Activated CD8-positive, alpha-beta T cell treated with anti-CD3 and anti-CD28 coated beads, Interleukin-2, amount 10 ng/mL, durations not matched to agents 7 days and 5 days (primary cell): ENCODE measurements at places on chromosomes 1 and 21.

GRCh38 chr1:152182944-152183361 is 23.9 kb upstream of the RPTN start:
- no peak overlapping the region for H3K4me3 ChIP-seq
- DNase-seq, result no peak
- no peaks in the 10 kb centered on the region for H3K4me1 ChIP-seq
- H3K36me3 ChIP-seq, result no peaks in the 10 kb centered on the region
- no peak overlapping the region for H3K27ac ChIP-seq

DNA sequence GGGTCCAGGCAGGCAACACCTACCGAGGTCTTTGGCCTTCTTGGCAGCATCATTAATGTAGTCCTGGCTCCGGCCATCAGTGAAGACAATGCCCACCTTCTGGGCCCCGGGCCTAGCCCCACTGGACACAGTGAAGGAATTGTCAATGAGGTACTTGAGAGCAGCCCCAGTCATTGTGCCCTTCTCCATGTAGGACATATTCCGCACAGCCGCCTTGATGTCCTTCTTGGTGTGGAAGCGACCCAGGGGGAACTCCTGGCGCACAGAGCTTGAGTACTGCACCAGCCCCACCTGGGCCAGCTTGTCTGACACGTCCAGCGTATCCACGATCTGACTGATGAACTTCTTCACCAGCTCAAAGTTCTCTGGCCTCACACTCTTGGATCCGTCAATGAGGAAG is 7.5 kb downstream of the MATN1 start:
- H3K27me3 ChIP-seq, result peaks cover 6% of the 10 kb centered on the region
- peaks cover 24% of the 10 kb centered on the region for H3K4me1 ChIP-seq
- H3K27ac ChIP-seq, result peak overlapping the region; percentile 11

DNA sequence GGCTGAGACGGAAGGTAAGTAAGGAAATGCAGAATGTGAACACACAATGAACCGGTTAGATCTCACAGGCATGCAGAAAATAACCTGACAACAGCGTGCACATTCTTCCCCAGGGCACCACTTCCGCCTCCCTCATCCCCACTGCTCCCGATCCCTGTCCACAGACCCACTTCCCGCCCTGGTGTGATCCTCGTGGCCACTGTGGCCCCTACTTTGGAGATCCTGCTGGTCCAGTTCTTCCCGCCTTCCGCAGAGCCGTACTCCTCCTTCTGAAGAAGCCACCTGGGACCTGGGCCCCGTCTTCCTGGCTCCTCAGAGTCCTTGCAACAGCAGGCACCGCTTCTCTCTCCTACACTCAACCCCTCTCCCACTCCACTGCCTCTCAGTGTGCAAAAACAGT is 1.4 kb upstream of the GSTM4 start:
- no peak overlapping the region for H3K4me3 ChIP-seq
- H3K4me1 ChIP-seq, result peaks cover 17% of the 10 kb centered on the region
- no peak for DNase-seq
- no peak overlapping the region for H3K27ac ChIP-seq
- peaks cover 33% of the 10 kb centered on the region for H3K27me3 ChIP-seq

- no peak for DNase-seq
- no peaks in the 10 kb centered on the region for H3K4me1 ChIP-seq
- no peak overlapping the region for H3K4me3 ChIP-seq
- H3K27me3 ChIP-seq, result peaks cover 8% of the 10 kb centered on the region
- H3K27ac ChIP-seq, result no peak overlapping the region
- no peaks in the 10 kb centered on the region for H3K36me3 ChIP-seq
These were observed 8.4 kb downstream of the PLPP3 start for GRCh38 chr1:56570924-56571372.

DNA sequence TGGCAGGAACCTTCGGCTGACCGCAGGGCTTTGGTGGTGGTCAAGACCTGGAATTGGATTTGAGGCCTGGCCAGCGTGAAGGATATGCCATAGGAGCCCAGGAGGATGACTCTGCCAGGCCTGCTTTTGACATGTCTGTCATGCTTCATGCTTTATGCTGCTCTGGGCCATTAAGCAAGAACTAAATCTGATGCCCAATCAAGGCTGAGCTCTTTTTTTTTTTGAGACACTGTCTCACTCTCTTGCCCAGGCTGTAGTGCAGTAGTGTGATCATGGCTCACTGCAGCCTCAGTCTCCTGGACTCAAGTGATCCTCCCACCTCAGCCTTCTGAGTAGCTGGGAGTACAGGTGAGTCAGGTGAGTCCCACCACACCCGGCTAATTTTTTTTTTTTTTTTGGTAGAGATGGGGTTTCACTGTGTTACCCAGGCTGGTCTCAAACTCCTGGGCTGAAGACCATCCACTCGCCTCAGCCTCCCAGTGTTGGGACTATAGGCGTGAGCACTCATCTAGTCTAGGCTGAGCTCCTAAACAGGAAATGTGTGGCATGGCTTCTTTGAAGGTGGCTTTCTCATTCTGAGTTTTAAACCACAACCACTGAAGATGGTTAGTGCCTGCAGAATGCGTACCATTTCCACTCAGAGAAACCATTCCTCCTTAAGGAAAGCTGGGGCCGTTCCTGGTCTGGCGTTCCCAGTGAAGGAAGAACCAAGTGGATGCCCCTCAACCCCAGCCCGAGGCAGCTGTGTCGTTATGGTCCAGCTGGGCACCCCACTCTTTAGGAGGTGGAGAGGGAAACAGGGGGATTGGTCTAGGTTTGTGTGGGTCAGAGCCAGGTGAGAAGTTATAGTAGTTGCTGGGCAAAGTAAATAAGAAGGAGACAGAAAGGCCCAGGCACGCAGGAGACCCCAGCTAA is 34.2 kb upstream of the ATP5PO start:
- H3K27me3 ChIP-seq, result no peaks in the 10 kb centered on the region
- H3K27ac ChIP-seq, result peak overlapping the region; percentile 98
- H3K4me1 ChIP-seq, result peaks cover 78% of the 10 kb centered on the region
- peaks cover 65% of the 10 kb centered on the region for H3K36me3 ChIP-seq

DNA sequence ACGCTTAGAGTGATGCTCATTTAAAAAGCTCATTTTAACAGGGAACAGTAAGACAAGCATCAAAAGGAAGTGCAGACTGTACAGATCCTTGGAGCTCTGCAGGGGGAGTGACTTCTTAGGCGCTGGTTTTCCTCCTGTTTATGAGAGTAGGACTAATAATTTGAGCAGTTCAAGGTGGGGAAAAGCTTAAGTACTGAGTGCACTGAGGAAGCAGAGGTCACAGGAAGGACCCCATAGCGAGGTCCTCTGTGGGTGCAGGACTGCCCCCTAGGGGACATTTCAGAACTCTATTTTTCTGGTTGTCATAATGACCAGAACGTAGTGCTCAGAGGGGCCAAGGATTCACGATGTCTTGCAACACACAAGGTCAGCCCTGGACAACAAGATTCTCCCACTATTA is 112.1 kb downstream of the HLCS start:
- no peak overlapping the region for H3K4me3 ChIP-seq
- H3K36me3 ChIP-seq, result no peaks in the 10 kb centered on the region
- no peak overlapping the region for H3K27ac ChIP-seq

GRCh38 chr1:50983219-50983802 is 13.3 kb downstream of the CDKN2C start:
- peaks cover 22% of the 10 kb centered on the region for H3K27me3 ChIP-seq
- H3K4me3 ChIP-seq, result no peak overlapping the region
- peaks cover 13% of the 10 kb centered on the region for H3K4me1 ChIP-seq
- peaks cover 8% of the 10 kb centered on the region for H3K36me3 ChIP-seq
- no peak for DNase-seq

GRCh38 chr1:15525050-15526020 is 1.3 kb upstream of the DNAJC16 start:
- H3K27me3 ChIP-seq, result no peaks in the 10 kb centered on the region
- H3K27ac ChIP-seq, result peak overlapping the region; percentile 100
- peaks cover 53% of the 10 kb centered on the region for H3K4me1 ChIP-seq
- H3K4me3 ChIP-seq, result peak overlapping the region; percentile 82
- peak; percentile 27 for DNase-seq
- peaks cover 1% of the 10 kb centered on the region for H3K36me3 ChIP-seq

DNA sequence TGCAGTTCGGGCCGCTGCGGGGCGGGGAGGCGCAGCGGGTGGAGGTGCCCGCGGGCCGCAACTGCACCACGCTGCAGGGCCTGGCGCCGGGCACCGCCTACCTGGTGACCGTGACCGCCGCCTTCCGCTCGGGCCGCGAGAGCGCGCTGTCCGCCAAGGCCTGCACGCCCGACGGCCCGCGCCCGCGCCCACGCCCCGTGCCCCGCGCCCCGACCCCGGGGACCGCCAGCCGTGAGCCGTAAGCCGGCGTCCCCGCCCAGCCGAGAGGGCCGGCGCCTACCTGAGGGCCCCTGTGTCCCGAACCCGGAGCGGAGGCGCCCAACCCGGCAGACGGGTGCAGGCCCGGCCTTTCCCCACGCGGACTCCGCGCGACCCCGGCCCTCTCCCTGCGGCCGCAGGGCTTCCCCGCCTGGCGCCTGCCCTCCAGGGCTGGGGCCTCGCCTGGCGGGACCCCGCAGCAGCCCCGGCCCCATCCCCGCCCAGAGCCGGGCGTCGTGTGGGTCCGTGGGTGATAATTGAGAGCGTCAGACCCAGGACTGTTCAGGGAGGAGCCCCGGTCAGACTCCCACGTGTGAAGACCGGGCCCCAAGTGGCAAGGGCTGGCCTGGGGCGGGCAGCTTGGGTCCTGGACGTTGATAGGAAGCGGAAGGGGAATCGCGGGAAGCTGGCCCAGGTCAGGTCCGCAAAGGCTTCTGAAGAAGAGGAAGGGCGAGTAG is 4.2 kb downstream of the VWA1 start:
- peaks cover 10% of the 10 kb centered on the region for H3K4me1 ChIP-seq
- no peaks in the 10 kb centered on the region for H3K36me3 ChIP-seq
- H3K4me3 ChIP-seq, result no peak overlapping the region
- H3K27ac ChIP-seq, result no peak overlapping the region

GRCh38 chr1:27591622-27592021 is 12.3 kb downstream of the AHDC1 start:
- no peaks in the 10 kb centered on the region for H3K27me3 ChIP-seq
- no peak for DNase-seq
- H3K4me3 ChIP-seq, result no peak overlapping the region
- no peaks in the 10 kb centered on the region for H3K36me3 ChIP-seq
- no peak overlapping the region for H3K27ac ChIP-seq
- no peaks in the 10 kb centered on the region for H3K4me1 ChIP-seq

DNA sequence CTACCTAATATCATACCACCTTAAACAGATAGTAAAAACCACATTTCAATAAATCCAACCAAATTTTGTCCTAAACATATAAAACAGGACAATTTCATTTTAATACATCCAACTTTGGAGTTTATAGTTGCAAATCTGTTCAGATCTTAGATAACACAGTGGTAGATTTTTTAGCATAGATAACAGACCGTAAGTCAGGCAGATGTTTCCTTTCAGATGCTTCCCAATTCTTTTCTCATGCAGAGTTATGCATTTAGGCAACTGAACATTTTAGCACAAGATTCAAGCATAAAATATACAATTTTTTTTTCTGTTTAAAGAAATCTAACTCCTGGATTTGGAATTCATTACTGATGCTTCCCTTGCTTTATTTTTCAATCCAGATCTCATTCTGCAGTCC is 156.5 kb upstream of the ZNHIT6 start:
- H3K4me1 ChIP-seq, result no peaks in the 10 kb centered on the region
- H3K36me3 ChIP-seq, result no peaks in the 10 kb centered on the region
- no peak for DNase-seq
- no peak overlapping the region for H3K27ac ChIP-seq
- no peak overlapping the region for H3K4me3 ChIP-seq
